ENCODE measurements at places on chromosomes 5 and 9.

DNA sequence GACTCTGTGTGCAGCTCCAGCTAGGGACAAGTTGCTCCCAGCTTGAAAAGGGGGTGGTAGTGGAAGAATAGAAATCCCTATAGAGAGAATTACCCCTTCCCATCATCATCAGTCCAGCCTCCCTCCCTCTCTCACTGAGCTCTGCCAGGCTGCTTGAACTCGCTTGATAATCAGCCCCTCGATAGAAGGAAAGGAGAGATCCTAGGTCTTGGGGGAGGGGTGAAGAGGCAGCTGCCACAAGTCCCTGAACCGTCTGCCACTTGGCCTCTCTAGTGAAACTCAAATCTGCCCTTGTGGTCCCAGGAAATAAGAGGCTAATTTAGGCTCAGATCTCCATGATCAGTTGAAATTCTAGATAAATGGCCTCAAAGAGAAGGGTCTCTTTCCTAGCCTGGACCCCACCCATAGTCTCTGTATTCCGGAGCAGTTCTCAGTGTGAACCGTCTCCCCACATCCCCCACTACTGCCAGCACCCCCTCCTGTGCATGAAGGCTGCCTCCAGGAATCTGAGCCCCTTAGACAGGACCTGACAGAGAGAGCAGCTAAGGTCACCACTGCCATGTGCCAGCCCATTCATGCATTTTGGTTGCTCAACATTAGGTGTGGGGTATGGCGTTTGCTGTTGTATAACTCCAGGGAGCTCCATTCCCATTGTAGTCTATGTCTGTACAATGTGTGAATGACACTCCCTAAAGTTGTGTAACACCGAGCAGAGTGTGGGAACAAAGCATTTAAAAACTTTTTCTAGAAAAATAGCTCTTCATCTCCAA, 5.5 kb downstream of the DNAJB5 start:
- no peak for DNase-seq

DNA sequence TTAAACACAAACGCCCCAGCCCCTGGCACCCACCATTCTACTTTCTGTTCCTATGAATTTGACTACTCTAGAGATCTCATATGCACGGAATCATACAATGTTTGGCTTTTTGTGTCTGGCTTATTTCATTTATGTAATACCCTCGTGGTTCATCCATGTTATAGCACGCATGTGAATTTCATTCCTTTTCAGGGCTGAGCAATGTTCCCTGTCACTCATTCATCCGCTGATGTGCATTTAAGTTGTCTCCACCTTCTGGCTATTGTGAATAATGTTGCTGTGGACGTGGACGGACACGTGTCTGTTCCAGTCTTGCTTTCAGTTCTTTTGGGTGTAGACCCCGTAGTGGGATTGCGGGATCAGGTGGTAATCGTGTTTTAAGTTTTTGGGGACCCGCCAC, 79.9 kb upstream of the BARHL1 start:
- DNase-seq: no peak

DNA sequence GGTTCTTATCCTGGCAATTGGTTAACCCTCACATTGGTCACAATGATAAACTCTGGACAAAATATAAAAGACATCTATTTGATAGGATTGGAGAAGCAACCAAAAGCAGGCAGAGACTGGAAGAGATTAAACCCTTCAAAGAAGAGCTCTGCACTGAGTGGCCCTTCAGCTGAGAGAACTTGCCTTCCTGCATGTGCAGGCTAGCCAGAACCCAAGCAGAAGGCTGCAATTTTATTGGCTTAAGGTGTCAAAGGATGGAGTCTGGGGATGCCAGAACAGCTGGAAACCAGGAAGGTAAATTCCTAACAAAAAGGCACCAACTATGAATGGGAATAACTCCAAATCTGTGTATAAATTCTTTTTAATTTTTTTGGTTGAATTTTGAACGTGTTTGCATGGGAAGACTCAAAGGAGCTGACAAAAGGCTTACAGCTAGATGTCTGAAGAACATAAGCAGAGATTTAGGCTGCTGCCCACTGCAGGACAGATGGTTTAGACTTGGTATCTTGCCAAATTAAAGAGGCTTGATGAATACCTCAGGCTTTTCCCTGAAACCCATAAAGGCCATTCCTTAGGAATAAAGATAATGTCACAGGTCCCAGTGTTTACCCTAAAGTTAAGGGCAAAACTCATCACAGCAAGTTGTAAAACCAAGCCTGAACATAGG, 66.3 kb downstream of the NR2F1 start:
- DNase-seq: no peak

GRCh38 chr5:41650131-41650530, 139.7 kb upstream of the PLCXD3 start:
- DNase-seq: no peak

DNA sequence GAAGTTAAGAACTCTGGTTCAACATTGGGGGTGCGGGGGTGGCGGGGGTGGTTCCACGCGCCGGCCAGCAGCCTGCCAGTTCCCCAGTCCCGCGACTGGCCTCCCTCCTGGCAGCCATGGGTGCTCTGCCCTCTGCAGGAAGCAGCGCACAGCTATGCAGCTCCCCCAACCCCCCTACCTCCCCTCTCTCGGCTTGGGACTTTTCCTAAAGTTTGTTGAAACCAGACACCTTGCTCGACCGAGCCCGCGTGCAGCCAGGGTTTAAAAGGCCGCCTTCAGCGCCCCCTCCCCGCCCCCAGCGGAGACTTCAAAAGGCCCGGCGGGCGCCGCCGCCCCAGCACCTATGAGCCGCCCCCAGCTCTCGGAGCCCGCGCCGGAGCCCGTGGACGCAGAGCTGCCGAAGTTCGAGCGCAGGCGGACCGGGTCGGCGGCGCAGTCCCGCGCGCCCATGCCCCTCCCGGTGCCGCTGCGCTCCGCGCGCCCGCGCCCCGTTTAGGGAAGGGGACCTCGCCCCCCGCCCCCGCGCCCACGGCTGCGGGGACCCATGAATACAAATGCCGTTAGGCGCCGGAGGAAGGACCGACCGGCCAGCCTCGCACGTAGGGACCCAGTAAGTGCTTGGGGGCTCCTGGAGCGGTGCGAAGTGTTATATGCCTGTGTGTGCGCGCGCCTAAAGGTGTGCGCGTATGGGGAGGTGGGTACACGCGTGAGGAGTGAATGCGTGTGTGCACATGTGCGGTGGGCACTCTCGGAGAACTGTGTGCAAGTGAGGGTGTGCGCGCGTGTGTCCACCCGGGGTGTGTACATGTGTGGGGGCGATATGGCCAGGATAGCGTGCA, 1.4 kb upstream of the COL27A1 start:
- no peak for DNase-seq

GRCh38 chr5:139915834-139916233, 120.2 kb downstream of the PSD2 start:
- DNase-seq: no peak

DNA sequence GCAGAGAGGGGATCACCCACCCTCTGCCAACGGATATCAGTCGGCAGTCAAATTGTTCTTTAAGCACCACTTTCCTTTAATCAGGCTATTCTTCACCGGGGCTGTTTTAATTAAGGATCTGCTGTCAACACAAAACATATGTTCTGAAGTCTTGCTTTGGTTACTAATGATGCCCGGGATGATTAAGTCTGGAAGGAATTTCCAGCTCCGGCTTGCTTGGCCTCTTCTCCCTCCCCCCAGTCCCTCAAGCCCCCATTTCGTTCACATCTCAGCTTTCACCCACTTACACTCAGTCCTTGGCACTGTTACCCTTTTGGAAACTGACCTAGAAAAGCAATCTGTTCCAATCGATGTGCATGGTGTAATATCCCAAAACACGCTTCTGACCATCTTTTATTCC, 74.7 kb downstream of the MSX2 start:
- no peak for DNase-seq
